ENCODE measurements at places on chromosomes 11 and 22. TPM values are rescaled to one million over a fixed set of nuclear protein-coding genes. Genes with fewer than 3 reads are reported as not detected.

RPUSD4 gene
- polyA plus RNA-seq = 31.2 TPM

MRPL11 gene
- polyA plus RNA-seq = 62.4 TPM

EML3 gene
- 16.2 TPM for polyA plus RNA-seq

SMC1B gene
- polyA plus RNA-seq = 0.11 TPM

SHANK3 gene
- 10.7 TPM for polyA plus RNA-seq

SYT7 gene
- not detected for polyA plus RNA-seq

APOL6 gene
- polyA plus RNA-seq = 1.1 TPM

MRPL17 gene
- polyA plus RNA-seq = 61.2 TPM

NPTXR gene
- 5.2 TPM for polyA plus RNA-seq

YPEL1 gene
- polyA plus RNA-seq = 15.5 TPM

CELSR1 gene
- 1.9 TPM for polyA plus RNA-seq

HTATIP2 gene
- not detected for polyA plus RNA-seq

DDIAS gene
- 4.3 TPM for polyA plus RNA-seq

TMEM135 gene
- 18.6 TPM for polyA plus RNA-seq

PATE4 gene
- not detected for polyA plus RNA-seq

MAPK1 gene
- not detected for polyA plus RNA-seq

RAB36 gene
- polyA plus RNA-seq = 1.5 TPM

COA4 gene
- polyA plus RNA-seq = 74.4 TPM

THY1 gene
- polyA plus RNA-seq = 107 TPM

CRYBB2 gene
- polyA plus RNA-seq = not detected

ZBTB16 gene
- polyA plus RNA-seq = 8.0 TPM

NAALADL1 gene
- polyA plus RNA-seq = 6.8 TPM

CYP2D6 gene
- polyA plus RNA-seq = 2.8 TPM

LPXN gene
- 5.8 TPM for polyA plus RNA-seq
